ENCODE measurements at places on chromosomes 2 and 18.

- DNase-seq = no peak
These were observed 131.4 kb downstream of the ARHGAP28 start for GRCh38 chr18:6860804-6861448.

GRCh38 chr18:34623557-34623956, 86.5 kb upstream of the DTNA start:
- DNase-seq = no peak

GRCh38 chr2:43142921-43143438, 83.4 kb downstream of the ZFP36L2 start:
- DNase-seq = no peak

DNA sequence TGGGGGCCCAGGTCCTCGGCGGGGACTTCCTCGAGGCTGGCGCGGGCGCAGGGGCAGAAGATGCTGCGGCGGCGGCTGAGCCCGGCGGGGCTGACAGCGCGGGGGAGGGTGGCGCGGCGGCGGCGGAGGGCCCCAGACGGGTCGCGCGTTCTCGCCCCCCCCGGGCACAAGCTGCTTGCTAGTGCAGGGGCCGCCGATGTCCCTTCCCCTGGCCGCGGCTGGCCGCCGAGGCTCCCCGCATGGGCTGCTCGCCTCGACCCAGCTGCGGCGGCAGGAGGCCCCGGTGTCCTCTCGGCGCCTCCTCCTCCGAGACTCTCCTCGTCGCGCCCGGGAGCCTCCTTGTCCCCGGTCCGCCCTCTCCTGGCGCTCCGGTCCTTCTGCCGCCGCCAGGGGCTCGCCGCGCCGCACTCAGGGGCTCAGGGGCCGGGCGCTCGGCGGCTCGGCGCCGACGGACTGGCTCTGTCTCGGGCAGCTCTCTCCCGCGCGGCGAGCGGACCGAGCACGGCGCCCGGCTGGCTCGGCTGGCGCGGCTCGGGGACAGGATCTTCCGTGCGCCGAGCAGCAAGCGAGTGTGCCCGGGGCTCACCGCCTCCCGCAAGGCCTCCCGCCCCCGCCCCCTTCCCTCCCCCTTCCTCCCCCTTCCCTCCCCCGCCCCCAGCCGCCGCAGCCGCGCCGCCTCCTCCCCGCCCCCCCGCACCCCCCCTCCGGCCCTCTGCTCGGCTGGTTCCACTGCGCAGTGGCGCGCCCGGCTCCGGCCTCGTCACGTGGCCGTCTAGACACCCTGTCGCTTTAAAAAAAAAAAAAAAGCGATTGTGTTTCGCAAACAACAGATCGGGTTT, 902 bp upstream of the SMAD7 start:
- peak; percentile 74 for DNase-seq

GRCh38 chr2:229244975-229245374, 26.1 kb downstream of the PID1 start:
- DNase-seq = no peak
